ENCODE measurements at places on chromosomes 11 and 22.

DNA sequence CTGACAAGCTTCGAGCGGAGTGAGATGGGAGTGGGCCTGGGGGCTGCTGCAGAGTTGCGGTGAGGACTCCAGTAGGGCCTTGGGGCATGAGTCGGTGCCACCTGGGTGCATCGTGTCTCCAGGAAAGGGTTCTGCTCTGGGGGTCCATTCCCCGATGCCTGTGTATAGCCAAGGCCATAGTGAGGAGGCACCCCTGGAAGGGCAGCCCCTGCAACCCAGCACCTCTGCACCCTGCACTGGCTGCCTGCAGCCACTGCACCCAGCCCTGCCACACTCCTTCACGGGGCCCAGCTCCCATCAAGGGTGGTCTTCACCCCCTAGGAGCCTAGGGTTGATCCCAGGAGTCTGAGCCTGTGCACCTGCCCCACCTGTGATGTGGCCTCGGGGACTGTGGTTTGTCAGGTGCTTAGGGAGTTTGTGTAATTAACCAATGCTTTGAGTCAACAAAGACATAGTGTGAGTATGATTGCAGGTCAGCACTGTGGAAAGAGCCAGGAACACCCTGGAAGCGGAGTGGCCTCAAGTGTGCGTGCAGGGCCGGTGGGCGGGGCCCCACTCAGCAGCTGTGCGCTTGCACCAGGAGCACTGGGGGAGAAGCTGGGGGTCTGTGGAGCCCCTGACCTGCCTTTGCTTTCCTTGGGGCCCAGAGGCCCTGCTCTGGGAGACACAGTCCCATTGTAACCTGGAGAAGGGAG, 1299.3 kb downstream of the BRD1 start:
- DNase-seq: no peak

- DNase-seq: no peak
These were observed 685.4 kb downstream of the BRD1 start for GRCh38 chr22:49142296-49142695.

DNA sequence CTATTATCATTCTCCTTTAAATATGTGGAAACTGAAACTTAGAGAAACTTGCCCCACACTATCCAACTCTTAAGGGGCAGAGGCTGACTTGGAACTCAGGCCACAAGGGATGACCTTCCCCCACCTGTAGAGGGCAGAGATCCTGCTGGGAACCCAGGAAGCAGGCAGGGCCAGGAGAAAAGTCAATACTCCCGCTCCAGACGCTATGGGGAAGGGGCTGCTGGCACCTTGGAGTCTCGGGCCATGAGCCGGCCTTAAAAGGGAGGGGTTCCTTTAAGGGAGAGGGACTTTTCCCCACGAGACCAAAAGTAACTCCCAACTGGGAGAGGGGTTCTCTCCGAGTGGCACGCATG, 620 bp upstream of the ANO5 start:
- no peak for DNase-seq

DNA sequence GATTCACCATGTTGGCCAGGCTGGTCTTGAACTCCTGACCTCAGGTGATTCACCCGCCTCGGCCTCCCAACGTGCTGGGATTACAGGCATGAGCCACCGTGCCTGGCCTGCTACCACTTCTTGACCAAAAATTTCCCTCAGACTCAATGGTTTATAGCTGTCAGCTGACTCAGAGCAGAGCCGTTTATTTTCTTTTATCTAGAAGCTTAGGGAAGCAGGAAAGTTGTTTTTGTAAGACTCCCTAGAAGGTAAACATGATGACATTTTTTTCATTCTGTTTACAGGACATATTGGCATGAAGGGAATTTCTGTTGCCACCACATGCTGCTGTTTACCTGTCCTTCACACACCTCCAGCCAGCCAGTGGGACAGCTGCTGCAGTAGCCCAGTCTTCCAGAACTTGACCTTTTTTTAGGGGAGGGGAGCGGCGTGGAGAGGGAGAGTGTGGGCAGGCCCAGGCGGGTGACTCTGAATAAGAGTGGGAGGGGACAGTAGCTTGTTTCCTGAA, 56.1 kb upstream of the PTPRJ start:
- no peak for DNase-seq

All from stimulated activated CD8-positive, alpha-beta memory T cell treated with anti-CD3 and anti-CD28 coated beads, Interleukin-15, amount 100 ng/mL, for 4 hours (primary cell).